CD4-positive, alpha-beta T cell treated with Interleukin-1 beta for 1 hour (primary cell): ENCODE measurements at places on chromosomes 4 and X.

GRCh38 chr4:43411226-43411625 is 518.7 kb downstream of the GRXCR1 start:
- DNase-seq: no peak

DNA sequence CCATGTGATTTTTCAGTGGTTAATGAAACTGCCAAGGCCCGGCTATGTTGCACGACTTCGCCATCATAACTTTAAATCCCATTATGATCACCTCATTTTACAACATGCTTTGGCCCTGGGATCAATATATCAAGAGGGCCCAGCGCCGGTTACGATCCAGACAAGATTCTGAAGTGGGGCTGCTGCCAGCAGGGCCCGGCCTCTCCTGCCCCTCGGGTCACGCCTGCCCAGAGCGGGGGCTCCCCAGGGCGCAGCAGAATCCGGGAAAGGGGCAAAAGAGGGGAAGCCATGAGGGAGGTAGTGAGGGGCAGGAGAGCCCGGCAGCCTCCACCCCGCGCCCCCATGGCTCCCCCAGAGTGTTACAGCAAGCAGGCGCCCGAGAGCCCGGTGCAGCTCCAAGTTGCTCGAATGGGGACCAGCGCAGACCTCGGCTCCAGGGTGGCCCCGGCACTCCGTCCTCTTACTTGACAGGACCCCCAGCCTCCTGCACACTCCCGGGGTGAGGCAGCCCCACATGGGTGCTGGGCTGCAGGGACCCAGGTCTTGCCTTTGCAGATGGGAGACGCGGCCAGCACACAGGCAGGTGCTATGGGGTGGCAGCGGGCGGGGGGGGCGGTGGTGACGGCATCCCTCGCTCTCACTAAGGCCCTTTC is 129.8 kb upstream of the NKX1-1 start:
- DNase-seq: no peak

- DNase-seq: no peak
Measured at GRCh38 chr4:7634661-7635251, 200.0 kb upstream of the PSAPL1 start.

DNA sequence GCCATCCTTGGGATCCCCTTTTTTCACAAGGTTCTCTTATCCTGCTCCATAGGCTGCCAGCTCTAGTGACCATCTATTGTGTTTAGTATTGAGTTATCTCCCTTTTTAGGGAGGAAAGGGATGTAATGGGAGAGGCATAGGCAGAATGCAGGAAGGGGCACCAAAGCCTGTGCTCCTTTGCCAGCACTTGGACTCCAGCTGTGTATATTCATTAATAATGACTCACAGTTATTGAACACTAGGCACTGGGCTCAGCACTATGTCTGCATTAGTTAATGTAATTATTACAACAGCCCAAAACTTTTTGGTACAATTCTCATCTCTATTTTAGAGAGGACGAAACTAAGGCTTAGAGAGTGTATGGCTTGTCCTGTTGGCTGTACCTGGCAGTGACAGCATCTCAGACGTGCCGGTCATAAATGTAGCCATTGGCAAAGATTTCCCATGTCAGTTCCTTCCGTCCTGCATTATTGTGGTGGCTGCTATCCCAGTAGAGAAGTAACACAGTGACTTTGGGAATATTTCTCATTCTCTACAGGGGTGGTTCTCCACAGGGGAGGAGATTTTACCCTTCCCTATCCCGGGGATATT is 90.3 kb downstream of the AFF1 start:
- no peak for DNase-seq

GRCh38 chr4:23105759-23106370 is 413.1 kb downstream of the GBA3 start:
- no peak for DNase-seq

DNA sequence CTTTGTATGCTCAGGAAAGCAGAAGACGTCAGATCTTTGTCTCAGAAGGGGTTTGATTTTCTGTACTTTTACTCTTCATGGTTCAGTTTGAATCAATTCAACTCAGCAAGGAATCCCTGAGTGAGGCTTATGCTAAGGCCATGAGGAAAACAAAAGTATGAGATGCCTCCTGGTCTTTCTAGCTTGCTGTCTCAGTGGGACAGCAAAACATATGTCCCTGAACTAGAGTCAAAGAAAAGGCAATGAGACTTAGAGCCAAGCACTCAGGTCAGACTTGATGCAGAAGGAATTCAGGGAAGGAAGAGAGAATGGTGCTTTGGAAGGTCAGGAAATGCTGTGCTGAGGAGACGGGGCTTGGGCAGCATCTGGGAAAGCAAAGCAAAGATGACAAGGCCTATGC is 236.2 kb upstream of the SFRP2 start:
- no peak for DNase-seq

- DNase-seq: no peak
Measured at GRCh38 chr4:10965196-10965595, 280.6 kb upstream of the CLNK start.
